ENCODE measurements at places on chromosomes 11 and 22.

GRCh38 chr11:21933095-21933494 is 259.8 kb upstream of the ANO5 start:
- no peak for DNase-seq

DNA sequence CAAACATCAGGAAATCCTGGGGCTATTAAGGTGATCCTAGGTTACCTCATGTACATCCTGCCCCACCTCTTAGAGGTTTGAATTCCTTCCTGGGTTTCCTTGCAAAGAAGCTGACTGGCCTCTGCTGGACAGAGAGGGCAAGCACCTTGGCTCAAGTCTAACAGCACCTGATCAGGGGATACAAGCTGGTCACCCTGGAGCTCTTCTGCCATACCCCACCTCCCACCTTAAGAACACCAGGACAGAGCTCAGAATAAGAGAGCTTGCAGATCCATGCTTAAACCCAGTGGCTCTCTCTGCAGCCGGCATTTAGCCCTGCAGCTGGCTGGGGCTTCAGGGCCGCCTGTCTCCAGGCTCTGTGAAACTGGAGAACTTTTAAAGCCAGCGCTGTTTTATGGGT is 386.6 kb upstream of the NARS2 start:
- DNase-seq, result peak; percentile 7

DNA sequence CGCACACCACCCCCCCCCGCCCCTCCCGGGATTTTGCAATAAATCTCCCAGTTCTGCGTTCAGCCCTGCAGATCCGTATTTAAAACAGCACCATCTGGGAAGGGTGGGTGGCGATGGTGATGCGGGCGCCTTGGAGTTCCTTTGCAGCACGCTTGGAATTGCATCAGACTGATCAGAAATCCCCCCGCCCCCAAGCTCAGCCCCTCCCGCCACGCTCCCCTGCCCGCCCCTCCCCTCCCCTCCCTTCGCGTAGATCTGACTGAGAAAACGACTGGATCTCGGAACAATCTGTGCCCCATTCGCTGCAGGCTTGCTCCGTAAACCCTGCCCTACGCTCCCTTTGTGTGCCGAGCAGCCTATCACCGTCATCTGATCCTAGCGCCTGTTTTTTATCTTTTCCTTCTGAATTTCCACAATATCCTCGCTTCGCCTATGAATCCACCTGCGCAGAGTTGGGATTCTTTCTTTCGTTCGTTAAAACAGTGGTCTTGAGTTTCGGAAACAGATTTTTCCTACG is 18.1 kb upstream of the BDNF start:
- DNase-seq, result no peak

DNA sequence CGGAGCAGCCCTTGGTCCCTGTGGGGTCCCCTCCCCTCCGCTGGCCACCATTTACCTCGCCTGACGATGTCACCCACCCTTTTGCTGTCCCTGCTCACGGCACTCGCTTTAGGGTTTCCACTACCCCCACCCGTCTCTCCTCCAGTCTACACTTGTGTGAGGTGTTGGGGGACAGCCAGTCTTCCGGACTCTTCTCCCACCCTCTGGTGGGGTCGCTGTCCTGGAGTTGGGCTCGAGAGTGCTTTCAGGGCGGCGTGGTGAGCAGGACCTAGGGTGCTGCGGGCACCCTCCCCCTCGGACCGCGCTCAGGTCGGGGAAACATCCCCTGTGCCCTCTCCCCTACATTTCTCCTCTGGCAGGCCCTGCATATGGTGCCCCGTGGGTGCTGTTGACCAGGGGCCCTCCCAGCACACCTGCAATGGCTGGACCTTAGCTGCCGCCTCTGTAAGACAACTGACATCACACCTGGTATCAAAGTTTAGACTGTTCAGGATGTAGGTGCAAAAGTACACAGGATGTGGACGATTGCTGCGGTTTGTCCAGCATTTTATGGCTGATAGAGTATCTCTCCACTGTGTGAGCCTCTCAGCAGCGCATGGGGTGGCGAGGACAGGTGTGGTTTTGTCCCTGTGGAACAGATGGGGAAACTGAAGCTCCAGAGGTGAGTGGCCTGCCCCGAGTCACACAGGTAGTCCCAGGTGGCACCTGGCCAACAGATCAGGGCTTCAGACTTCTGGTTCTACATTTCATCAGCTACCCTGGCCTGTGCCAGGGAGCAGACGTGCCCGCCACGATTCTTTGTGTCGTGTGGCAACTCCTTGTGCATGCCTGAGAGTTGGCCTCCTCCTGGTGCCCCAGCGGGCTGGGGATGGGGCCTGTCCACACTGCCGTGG is 1.2 kb downstream of the GRK2 start:
- no peak for DNase-seq

DNA sequence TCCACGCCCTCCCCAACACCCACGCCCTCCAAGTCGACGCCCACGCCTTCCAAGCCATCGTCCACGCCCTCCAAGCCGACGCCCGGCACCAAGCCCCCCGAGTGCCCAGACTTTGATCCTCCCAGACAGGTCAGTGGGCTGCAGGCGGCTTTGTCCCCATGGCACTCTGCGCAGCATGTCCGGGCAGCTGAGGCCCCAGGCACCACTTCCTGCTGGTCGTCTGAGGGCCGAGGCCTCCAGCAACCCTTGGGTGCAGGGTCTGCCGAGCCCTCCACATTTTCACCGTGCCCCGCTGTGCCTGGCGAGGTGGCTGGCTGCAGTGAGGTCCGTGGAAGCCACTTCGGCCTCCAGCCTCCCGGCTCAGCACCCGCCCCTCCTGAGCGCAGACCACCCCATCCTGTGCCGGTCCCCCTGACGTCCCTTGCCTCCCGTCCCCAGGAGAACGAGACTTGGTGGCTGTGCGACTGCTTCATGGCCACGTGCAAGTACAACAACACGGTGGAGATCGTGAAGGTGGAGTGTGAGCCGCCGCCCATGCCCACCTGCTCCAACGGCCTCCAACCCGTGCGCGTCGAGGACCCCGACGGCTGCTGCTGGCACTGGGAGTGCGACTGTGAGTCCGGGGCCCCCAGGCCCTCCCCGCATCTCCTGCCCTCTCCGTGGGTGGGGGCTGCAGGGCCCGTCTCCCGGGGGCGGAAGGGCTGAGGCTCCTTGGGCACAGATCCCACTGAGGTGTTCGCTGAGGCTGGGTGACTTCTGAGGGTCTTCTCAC is 26.8 kb downstream of the MUC2 start:
- no peak for DNase-seq

DNA sequence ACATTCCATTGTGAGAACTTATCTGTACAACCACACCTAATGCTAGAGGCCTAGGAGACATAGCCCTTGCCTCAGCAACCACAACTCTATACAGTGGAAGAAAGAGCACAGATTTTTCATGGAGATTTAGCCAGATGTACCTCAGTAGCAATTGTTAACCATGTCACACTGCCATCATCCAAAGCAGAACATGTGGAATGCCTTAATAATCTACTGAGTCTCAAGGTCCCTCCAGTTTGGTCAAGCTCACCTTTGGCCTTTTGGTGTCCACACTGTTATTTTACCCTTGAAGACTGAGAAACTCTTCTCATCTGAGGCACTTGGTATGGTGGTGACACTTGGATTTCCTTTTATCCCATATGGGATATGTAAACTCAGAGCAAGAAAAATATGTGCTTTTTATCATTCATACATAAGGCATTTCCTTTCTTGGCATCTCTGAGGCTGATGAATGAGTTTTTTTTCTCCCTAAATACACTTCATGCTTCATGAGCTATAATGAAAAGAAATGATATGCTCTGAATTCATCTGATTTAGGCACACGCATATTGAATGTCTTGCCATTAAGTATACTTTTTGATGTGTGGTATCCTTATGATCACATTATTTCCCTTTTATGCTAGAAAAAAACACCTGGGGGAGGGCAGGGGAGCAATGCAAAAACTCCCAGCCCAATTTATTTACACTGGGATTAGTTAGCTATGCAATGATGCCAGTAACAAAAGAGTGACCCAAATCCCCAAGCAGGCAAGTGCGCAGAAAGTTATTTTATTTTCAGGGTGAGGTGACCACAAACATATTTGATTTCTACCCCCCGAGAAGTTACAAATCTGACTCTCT is 63.3 kb upstream of the ME3 start:
- no peak for DNase-seq

GRCh38 chr11:61549662-61550568 is 31.0 kb downstream of the SYT7 start:
- peak; percentile 37 for DNase-seq

DNA sequence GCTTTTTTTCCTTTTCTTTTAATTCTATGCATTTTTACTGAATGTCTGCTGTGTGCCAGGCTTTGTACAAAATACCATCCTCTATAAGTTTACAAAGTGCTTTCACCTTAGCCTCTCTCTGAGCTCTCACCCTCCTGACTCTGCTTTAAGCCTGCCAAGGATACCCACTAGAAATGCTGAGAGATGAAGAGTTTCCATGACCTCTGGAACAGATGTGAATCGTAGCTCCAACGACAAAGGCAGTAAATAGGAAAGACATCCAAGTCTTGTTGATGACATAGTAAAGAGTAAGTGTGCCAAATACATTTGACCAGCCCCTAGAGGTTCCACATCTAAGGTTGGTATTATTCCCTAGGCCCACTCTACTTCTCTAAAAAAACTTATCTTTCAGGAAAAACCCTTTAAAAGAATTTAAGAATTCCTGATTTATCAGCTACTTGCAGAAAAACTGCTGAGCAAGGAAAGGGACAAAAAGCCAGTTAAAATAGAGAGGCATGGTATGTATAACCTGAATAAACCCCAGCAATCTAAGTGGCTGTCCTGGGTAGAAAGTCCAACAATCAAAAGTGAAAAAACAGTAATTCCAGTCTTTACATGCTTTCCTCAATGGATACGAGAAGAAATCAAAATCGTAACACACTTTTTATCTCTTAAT is 45.4 kb downstream of the GAB2 start:
- no peak for DNase-seq

DNA sequence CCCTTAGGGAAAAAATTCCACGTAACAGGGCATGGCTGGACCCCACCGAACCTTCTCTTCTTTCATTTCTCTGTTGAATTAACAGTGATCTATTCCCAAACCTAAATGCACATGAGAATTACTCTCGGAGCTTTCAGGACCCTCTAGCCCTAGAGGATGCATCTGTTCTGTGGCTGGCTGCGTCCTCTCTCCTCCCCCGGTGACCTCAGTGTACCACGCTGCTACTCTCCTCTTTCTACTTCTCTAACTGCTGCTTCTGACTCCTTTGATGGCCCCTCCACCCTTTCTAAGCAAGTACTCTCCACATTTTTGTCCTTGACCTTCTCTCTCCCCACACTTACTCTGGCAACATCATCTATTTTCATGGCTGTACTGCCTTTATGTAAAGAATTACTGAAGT is 12.1 kb upstream of the APOA1 start:
- DNase-seq, result no peak

All from substantia nigra (tissue), 51 donors.